Stimulated activated CD4-positive, alpha-beta T cell treated with anti-CD3 and anti-CD28 coated beads, Interleukin-12 subunit alpha, Interleukin-12 subunit beta, amount 100 ng/mL, for 48 hours (primary cell): ENCODE measurements at places on chromosomes 11 and 22.

DNA sequence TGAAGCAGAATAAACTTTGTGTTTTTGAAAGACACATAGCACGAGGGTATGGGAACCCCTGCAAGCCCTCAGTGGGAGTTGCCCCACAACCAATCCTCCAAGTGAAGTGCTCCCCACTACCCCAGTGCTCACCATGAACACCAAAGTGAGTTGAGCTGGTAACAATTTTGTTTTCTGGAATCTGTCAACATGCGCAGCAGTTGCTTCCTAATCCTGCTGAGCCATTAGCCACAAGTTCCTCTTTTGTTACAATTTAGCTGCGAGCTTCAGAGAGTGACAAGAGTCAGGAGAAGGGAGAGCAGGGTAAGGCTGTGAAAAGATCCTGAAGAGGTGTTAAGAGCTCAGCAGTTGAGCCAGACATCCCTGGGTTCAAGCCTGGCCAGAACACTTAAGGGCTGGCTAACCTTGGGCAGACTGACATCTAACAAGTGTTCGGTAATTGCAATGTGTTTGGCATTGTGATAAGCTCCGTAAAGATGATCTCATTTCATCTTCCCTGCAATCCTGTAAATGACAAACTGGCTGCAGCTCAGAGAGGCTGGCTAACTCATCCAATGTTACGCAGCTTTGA lies 24.1 kb upstream of the ASPHD2 start:
- no peak for DNase-seq

DNA sequence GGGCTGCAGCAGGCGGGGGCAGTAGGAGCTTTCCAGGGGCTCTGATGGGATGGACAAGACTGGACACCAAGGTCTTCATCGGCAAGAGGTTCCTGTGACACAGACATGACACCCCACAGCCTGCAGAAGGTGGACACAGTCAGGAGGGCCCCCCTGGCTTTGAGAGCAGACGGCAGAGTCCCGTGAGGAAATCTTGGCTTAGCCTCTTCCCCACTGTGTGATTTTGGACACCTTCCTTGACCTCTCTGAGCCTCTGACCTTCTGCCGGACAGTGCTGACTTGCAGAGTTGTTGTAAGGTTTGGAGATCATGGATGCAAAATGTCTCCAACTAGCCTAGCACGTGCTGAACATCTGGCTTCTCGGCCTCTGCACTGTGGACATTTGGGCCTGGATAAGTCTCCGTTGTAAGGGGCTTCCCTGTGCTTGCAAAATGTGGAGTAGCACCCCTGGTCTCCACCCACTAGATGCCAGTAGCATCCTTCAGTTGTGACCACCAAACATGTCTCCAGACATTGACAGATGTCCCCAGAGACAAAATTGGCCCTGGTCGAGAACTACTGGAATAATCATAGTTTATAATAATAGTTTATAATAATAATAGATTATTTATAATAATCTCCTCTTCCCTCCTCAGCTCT lies 54.6 kb downstream of the MCM5 start:
- DNase-seq = no peak

DNA sequence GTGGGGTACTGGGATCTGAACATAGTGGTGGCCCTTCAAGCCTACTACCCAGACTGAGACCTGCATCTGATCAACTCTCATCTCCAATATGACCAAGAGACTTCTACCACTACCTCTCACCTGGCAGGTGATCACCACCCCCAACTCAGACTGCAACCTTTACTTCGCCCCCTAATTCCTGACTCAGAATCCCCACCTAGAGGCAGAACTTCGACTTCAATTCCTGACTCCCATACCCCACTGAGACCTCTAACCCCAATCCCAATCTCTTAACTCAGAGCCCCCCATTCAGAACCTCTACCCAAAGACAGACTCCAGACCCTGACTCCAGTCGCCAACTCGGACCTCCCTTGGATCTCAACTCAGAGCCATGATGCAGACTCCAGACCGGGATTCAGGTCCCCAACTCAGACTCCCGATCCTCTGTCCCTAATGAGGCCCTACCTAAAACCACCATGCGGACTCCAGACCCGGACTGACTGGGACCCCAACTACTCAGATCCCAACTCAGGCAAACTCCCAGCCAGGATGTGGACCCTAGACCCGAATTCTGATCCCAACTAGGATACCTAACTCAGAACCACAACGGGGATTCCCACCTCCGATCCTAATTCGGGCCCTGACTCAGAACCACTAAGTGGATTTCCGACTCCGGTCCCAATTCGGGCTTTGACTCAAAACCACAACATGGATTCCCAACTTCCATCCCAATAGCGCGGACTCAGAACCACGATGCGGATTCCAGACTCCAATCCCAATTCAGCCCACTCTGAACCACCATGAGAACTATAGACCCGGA lies 1.2 kb downstream of the KCNQ1OT1 start:
- no peak for DNase-seq

DNA sequence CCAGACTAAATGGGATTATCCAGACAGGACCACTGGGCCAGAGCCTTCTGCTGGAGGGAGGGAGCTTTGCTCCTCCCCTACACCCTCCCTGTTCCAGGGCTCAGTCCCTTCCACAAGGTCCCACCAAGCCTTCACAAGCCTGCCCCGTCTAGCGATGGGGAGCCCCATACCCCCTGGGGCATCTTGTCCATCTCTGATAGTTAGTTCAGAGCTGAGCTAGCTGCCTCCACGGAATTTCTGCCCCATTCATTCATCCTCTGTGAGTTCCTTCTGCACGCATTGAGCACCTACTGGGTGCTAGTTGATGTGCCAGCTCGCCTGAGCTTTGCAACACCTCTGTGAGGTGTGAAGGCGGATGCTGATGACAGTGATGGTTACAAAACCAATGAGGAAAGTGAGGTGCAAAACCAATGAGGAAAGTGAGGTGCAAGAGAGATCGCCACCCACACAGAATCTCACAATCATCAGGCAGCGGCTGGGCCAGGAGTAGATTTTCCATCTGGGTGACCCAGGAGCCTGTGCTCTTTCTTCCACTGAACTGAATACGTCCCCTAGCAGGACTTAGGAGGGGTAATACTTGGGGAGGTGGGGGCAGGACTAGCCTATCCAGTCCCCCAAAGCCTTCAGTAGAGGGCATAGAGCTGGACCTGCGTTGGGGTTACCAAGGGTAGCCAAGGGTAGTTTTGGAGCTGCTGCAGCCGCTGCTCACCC lies 21.5 kb upstream of the CBX7 start:
- DNase-seq = no peak

- DNase-seq = no peak
These were observed 2.1 kb downstream of the FXYD6 start for GRCh38 chr11:117874253-117874909.

DNA sequence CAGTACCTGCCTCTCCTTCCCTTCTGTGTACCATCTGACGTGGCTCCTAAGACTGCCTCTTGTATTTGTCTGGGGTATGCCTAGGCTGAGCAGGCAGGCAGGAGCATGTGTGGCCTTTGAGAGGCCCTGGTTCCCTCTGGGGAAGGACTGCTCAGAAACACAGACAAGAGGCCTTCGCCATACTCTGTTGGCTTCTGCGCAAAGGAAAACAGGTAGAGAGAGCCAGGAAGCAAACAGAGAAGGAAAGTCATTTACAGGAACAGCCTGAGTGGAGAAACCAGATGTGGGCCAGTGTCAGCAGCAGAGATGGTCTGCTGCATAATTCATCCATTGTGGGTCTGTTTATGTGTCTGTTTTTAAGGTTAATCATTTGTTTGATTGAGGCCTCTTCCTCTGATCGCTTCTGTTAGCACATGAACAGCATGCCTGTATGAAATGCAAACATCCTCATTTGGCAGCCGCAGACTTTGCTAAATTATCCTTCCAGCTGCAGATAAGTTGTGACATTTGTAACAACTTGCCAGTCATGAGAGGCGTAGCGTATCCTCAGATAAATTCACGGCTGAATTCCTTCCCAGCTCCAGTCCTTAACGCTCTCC lies 119.4 kb downstream of the GALNT18 start:
- DNase-seq = no peak

- DNase-seq = no peak
These were observed 44.5 kb downstream of the HIRA start for GRCh38 chr22:19387038-19387437.

DNA sequence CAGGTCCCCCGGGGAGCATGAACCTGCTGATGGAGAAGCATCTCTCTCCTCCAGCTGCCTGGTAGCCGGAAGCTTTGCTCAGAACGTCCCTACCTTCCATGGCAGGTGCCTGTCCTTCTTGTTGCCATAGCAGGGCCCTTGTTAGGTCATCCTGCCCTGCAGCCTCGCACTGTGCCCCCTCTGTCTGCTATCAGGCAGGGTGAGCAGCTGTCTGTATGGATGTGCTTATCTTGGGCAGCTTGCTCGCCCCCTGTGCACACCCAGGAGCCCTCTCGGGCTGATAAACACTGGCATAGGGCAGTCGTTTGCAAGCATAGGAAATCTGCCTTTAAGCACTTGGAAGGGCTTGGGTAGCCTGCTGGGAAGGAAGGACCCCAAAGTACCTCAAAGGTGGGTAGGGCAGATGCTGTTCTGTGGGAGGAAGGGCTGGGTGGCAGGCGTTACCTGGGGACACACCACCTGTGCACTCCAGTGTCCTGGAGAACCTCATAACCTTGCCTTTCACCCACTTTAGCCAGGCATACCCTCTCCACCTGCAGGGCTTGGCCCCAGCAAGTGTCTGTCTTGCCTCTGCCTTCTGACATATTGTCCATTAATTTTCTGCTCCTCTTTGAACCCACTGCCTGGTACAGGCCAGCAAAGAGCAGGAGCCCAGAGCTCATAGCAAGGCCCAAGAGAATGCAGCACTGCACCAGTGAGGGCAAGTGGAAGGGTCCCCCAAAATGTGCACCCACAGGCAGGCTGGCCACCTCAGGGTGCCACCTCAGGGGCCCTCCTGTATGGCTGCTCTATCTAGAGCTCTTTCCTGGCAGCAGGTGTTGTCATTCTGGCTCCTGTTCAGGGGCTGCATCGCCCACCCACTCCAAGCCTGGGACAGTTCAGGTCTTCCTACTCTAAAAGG lies 8.0 kb upstream of the COMT start:
- DNase-seq = no peak

DNA sequence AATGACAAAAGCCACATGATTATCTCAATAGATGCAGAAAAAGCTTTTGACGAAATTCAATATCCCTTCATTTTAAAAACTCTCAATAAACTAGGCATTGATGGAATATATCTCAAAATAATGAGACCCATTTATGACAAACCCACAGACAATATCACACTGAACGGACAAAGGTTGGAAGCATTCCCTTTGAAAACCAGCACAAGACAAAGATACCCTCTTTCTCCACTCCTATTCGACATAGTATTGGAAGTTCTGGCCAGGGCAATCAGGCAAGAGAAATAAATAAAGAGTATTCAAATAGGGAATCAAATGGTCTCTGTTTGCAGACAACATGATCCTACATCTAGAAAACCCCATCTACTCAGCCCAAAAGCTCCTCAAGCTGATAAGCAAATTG lies 52.0 kb downstream of the CASP12 start:
- no peak for DNase-seq

DNA sequence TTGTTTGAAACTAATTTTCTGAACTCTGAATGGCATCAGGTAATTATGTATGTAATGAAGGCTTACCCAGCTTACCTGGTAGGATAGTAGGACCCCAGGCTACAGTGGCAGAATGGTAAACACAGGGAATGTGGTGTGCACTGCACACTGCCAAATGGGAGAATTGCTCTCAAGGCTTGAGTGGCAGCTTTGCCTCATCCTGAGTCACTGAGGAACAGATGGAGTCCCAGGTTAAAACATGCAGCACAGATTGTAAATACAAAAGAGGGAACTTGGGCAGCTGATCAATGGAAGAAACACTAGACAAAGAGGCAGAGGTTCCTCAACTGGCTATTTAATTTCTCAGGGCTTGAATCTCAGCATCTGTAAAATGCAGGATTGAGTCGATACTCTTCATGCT lies 24.4 kb downstream of the GPR83 start:
- no peak for DNase-seq

DNA sequence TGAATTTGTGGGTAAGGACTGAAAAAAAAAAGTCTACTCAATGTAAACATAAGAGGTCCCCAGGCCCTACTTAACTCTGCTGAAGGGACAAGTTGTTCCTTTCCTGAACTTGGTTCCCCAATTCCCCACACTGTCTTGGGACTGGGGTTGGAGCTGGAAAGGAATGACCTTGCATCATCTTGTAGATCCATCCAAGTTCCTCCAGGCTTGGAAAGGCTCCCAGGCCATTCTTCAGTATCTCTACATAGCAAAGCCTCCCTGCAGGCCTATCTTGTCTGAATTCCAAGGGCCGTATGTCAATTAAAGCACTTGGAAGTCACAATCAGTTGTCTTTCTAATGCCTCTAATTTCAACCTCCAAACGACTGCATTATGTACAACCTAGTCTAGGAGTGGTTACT lies 361.2 kb downstream of the TMEM135 start:
- no peak for DNase-seq

GRCh38 chr11:70948398-70948797 lies 304.0 kb downstream of the SHANK2 start:
- DNase-seq = no peak

- DNase-seq = no peak
These were observed 3.8 kb downstream of the PCSK7 start for GRCh38 chr11:117228091-117228490.

DNA sequence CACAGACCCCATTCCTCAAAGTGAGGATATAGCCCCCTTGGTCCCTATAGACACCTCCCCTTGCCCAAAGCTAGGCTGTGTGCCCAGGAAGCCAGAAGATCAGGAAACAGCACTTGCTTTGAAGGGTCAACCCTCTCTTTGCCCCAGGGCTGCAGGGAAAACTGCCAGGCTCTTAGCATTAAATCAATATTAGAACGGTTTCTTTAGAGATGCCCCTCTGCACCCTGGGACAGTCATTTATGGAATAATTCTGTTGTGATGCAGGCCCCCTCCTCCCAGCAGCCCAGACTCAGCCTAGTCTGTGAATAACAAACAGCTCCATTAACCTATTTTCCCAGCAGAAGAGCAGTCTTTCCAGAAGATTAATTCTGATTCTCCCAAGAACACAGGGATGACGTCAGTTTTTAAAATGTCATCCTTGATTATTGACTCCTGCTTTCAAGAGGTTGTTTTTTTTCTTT lies 11.6 kb upstream of the CAPN5 start:
- no peak for DNase-seq

DNA sequence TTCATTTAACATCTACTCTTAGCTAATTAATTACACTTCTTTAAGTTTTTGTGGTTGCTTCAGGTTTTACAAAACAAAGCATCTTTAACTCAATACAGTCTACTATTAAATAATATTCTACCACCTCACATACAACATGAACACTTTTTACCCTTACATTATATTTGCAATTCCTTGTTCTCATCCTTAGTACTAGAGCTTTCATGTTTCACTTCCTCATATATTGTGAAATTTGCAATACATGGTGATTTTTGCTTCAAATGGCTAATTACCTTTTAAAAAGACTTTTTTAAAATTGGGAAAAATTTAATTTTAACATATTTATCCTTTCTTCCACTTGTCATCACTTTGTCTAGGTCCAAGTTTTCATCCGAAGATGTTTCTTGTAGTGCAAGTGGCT lies 37.5 kb downstream of the RSF1 start:
- DNase-seq = no peak
